ENCODE measurements at places on chromosomes 3 and 15.
A peak's percentile ranks its signal among the peaks of the same experiment; 100 is the strongest.

- DNase-seq = no peak
Measured at GRCh38 chr15:29141308-29142128, 128.1 kb downstream of the NSMCE3 start.

GRCh38 chr15:60316961-60317360 lies 80.8 kb downstream of the ANXA2 start:
- no peak for DNase-seq

DNA sequence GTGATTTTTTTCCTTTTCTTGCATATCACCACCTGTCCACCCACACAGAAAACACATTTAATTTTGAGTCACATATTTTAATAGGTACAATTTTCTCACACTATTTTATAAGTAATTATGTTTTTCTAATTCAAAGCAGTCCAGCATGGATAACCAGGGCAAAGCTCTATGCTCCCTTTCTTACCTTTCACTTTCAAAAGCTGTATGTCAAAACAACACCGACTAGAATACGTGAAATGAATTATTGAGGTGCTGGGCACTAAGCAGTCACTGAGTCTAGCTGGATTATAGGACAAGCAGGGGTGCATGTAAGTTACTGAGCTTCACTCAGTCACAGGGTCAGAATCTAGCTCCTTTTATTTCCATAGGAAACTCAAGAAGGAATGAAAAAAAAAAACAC lies 60.6 kb downstream of the LSAMP start:
- DNase-seq = no peak

- no peak for DNase-seq
Measured at GRCh38 chr3:156522673-156523072, 32.2 kb downstream of the SSR3 start.

DNA sequence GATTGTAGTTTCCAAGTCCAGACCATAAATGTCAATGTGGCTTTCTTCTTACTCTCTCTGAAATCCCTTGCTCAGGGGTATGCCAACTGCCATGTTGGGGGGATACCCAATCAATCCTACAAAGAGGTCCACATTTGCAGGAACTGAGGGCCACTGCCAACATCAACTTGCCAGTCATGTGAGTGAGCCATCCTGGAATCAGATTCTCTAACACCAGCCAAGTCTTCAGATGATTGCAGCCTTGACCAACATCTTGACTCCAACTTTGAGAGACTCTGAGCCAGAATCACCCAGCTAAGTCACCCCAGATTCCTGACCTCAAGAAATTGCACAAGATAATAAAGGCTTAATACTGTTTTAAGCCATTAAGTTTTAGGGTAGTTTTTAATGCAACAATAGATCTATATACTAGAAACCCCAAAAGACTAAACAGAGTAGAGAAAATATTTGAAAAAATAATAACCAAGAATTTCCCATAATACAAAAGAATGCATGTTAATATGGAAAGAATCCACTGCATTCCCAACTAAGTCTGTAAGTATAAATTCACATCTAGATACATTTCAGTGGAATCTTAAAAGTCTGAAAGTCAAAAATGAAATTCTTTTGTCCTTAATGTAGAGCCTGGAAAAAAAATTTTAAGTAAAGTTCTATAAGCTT lies 22.4 kb downstream of the ISG20 start:
- DNase-seq = no peak

GRCh38 chr3:12629560-12629959 lies 34.4 kb downstream of the RAF1 start:
- DNase-seq = peak; percentile 20

DNA sequence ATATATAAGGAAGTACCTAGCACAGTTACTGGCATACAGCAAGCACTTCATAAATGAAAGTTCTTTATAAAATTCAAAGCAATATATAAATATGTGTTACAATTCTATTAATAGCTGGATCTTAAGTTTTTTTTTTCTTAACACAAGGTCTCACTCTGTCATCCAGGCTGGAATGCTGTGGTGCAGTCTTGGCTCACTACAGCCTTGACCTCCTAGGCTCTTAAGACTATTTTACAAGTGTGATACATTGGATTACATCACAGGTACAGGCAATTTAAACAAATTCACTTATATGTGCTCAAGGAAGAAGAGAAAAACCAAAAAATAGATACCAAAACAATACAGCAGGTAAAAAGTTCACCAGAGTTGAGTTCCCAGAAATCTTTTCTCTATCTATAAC lies 60.6 kb downstream of the ZNF280D start:
- DNase-seq = no peak

DNA sequence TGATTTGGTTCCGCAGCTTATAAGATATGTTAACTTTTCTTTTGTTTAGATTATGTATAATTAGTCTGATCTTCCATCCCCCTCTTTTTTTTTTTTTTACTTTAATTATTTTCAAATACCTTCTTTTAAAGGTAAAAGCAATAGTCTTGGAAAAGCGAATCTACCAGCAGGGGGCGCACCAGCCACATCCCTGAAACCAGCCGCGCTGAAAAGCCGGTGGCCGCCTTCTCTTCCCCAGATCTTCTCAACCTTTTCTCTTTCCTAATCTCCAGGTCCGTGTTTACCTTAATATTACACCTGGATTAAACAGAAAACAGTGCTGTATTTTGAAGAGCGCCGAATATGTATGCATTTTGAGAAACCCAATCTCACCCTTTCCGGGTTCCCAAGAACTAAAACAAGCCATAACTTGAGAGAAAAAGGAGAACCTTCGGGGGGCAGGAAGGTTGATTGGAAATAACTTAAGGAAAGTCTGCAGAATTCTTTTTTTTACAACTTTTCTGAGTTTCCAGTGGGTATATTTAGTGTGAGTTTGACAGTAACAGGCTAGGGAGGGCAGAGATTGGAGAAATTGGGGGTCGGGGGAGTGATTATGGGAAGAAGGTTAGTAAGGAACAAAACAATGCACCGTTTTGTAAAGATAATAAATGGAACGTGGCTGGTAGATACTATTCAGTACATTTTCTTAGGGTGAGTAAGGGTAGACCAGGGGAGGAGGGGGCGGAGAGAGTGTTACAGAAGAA lies 2.0 kb upstream of the SOX2 start:
- peak; percentile 94 for DNase-seq

DNA sequence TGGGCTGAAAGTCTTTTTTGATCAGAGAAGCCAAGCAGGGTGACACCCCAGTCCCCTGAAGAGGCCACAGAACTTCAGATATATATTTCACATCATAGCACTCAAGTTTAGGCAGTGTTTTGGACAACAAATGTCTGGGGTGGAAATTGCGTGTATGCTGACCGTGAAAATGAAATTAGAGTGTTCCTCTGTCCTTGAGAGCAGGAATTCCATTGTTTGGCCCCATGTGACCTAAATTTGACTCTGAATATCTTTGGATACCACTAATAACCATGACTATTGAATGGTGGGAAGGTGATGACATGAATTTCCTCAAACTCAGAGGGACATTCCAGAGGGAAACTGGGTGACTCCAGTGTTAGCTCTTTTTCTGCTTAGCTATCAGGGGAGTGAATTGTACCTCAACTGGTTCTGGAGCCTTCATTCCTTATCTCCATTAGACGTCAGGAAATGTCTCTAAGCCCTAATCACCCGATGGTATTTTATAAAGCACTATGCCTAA lies 263.5 kb upstream of the RASGRP1 start:
- DNase-seq = no peak

DNA sequence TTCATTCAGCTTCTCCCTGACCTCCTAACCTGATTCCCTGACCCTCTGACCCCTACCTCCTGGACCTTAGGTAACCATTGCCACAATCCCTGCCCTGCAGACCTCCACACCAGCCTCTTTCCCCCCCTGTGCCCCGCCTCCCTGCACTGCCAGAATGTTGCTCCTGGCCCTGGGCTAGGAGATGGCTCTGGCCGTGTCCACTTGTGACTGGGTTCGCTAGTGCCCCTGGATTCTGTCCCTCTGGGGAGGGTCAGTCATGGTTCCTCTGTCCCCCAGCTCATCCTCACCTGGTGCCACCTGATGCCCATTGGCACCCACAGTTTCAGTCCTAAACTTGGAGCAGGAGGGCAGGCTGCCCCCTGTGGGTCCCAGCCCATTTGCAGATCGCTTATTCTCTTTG lies 56.2 kb upstream of the PRR23E start:
- DNase-seq = no peak

DNA sequence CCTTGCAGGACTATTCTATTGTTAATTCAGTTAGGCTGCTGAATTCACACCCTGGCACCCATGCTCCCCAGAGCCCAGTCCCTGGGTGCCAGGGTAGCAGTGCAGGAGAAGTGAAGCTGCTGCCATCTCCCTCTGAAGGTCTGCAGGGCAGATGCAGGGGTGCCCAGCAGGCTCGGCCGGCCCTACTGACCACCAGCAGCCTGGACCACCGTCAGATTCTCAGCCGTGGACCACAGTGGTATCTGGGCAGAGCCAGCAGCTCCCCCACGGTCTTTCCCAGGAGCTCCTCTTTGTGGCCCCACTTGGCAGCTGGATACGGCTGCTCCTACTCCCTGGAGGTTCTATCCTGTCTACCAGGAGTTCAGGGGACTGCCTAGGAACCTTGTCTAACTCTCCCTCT lies 46.8 kb downstream of the ALDH1L1 start:
- DNase-seq = no peak

DNA sequence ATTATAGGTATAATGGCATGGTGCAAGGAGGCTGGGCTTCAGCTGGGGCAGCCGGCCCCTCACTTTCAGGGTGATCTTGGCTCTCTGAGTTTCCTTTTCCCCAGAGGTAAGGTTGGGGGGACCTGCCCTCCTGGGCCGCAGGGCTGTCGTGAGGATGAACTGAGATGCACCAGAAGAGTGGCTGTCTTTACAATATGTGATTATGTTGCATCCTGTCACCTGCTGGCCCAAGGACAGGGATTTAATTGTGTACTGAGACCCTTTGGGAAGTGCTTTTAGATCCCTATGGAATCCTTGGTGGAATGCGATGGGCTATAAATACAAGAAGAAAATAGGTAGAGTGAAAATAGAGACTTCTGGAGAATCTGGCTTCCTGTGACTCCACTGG lies 22.1 kb downstream of the ANAPC13 start:
- no peak for DNase-seq

DNA sequence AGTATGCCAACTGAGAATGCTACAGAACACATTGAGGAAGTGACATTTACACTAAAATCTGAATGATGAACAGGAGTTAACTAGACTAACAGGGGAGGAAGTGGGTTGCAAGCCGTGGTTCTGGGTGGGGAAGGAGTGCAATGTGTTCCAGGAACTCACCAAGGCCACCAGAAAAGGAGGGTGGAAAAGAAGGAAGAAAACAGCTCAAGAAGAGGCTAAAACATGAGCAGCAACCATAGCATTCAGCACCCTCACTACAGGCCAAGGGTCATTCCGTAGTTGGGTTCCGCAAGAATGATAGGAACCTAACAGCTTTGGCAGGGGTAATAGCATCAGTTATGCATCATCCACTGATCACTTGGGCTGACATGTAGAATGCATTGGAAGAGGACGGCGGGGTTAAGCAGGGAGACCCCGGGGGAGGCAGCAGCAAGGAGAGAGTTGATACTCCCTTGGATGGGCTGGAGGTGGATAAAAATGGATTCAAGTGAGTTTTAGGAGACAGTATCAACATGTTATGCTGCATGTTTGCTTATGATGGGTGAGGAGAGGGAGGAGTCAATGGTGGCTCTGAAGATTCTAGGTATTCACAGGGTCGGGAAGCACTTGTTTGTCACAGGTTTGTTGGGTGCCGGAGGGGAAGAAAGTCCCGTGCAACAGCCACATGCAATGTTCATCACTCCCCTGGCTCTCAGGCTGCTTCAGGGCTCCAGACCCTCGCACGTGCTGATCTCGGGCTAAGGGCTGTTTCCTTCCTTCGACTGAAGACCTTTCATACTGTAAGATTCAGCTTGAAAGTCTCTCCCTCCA lies 53.2 kb downstream of the LIPC start:
- DNase-seq = no peak

DNA sequence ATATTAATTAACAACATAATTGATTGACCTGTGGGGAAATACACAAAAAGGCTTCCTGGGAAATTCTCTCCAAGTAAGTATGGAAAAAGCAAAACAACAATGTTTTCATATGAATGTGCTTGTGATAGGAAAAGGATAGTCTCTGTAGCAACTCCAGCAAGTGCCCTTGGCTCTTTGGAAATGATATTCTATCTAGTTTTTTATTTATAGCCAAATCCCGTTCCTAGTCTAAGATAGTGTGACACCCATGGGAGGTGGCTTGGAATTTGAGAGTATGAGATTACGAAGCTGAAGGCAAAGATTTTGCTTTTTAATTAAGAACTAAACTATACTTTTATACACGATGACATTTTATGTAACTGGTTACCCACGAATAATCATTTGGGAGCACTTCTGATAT lies 119.9 kb downstream of the PDZRN3 start:
- DNase-seq = no peak

DNA sequence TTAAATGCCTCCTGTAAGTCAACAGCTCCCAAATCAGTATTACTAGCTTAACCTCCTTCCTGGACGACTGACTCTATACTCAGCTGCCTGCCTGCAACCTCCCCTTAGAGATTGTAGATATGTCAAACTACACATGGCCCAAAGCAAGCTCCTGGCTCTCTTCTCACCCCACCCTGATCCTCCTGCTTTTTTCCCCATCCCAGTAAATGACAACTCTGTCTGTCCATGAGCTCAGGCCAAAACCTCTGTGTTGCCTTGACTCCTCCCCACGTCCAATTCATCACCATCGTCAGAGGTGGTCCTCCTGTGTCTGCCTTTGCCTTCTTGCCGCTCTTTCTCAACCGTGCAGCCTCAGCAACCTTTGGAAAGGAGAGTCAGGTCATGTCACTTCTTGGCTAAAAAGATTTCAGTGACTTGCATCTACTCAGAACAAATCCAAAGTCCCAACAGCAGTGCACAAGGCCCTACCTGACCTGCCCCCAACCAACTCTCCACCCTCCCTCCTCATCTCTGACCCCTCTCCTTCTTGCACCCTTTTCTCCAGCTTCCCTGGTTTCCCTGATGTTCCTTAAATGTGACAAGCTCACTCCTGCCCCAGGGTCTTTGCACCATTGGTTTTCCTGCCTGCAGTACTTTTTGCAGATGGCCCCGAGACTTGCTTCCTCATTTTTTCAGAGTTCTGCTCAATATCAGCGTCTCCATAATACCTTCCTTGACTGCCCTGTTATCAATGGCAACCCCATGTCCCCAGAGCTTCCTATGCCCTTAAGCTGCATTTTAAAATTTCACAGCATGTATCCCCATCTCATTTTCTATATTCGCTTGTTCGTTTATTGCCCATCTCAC lies 52.8 kb downstream of the LSM3 start:
- DNase-seq = no peak

DNA sequence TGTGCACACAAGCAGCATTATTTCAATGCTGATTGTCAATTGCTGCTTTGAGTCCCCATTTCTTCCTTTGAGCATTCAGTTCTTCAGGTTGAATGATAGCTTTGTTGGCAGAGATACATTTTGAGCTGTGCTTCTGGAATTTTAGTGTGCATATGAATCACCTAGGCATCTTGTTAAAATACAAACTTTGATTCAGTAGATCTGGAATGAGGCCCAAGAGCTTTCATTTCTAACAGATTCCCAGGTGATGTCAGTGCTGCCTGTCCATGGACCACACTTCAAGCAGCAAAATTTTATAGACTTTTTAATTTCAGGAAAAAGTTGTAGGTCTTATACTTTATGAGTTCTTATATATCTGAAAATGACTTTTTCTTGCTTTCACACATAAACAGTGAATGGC lies 131.1 kb downstream of the ADAMTSL3 start:
- DNase-seq = no peak

Data from pancreas (tissue), 10 donors.